HCT116 (cell line): ENCODE measurements at places on chromosomes 3 and 15. TPM values are rescaled to one million over a fixed set of nuclear protein-coding genes. Genes with fewer than 3 reads are reported as not detected.

DNA sequence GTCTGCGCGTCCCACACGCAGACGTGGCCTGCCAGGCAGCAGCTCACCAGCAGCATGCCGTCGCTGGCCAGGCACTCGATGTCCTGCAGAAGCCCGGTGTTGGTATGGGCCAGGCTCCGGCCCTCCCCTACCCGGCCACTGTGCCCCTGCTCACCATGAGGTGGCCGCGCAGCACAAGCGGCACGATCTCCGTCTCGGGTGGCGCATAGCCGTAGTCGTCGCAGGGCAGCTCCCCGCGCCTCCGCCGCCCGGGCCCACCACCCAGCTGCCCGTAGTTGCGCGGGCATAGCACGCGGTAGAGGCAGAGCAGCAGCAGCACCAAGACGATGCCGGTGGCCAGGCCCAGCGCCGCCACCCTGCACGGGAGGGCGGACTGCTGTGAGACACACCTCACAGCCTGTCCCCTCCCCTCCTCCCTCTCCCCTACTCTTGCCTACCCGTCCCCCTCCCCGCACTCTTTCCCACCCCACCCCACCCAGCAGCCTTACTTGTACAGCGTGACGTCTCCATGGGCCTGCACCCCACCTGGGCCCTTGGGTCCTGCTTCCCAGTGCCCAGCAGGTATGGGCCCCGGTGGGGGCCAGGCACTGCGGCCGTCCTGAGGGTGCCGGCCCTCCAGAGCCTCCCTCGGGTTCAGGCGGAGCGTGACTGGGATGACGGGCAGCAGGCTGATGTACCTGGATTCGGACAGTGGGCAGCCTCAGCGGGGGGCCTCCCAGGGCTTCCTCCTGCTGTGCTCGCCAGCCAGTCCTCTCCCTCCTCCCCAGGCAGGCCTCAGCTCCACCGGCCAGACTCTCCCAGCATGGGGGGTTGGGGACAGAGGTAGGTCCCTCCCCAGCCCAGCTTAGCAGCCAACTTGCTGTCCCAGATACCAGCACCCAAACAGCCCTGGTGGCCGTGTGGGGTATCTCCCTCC, 37.6 kb downstream of the PTPN23 start:
- no peak overlapping the region for H3K27ac ChIP-seq
- DNase-seq: no peak
- H3K27me3 ChIP-seq: no peaks in the 10 kb centered on the region
- H3K4me1 ChIP-seq: peaks cover 17% of the 10 kb centered on the region

- no peaks in the 10 kb centered on the region for H3K36me3 ChIP-seq
- H3K4me3 ChIP-seq: no peak overlapping the region
- no peaks in the 10 kb centered on the region for H3K4me1 ChIP-seq
Observed at GRCh38 chr15:25930931-25931330, 67.8 kb upstream of the ATP10A start.

GRCh38 chr15:69000091-69000490, 14.4 kb upstream of the NOX5 start:
- H3K27me3 ChIP-seq: no peaks in the 10 kb centered on the region
- H3K4me1 ChIP-seq: no peaks in the 10 kb centered on the region
- no peaks in the 10 kb centered on the region for H3K36me3 ChIP-seq
- H3K27ac ChIP-seq: no peak overlapping the region
- no peak overlapping the region for H3K4me3 ChIP-seq

- no peaks in the 10 kb centered on the region for H3K36me3 ChIP-seq
- no peaks in the 10 kb centered on the region for H3K27me3 ChIP-seq
- no peak overlapping the region for H3K27ac ChIP-seq
- no peak for DNase-seq
Observed at GRCh38 chr3:138394686-138395085, 39.7 kb upstream of the ESYT3 start.

DNA sequence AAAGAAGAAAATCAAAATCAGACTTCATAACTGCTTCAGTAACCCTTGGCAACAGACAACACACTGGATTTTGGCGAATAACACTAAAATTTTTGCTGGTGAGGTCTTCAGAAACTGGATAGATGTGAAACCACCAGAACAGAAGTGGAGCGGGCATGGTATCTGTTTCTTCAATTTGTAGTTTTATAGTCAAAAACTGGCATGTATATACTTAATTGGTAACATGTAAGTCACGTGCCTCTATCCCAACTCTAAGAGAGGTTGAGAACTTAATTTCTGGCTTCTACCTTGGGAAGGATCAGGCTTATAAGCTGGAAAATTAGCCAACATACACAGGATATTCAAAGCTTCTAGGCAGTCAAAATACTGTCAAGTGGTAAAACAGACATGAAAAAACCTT, 172.6 kb upstream of the CHL1 start:
- H3K27ac ChIP-seq: no peak overlapping the region
- H3K4me3 ChIP-seq: no peak overlapping the region
- no peak for DNase-seq
- no peaks in the 10 kb centered on the region for H3K27me3 ChIP-seq
- H3K36me3 ChIP-seq: no peaks in the 10 kb centered on the region
- no peaks in the 10 kb centered on the region for H3K4me1 ChIP-seq

GRCh38 chr15:46297766-46298165, 662.9 kb downstream of the SQOR start:
- H3K4me1 ChIP-seq: no peaks in the 10 kb centered on the region
- DNase-seq: no peak
- no peaks in the 10 kb centered on the region for H3K27me3 ChIP-seq
- no peaks in the 10 kb centered on the region for H3K36me3 ChIP-seq

GRCh38 chr3:117626577-117626976, 917.0 kb downstream of the TUSC7 start:
- no peaks in the 10 kb centered on the region for H3K36me3 ChIP-seq
- H3K27ac ChIP-seq: no peak overlapping the region
- H3K4me3 ChIP-seq: no peak overlapping the region
- no peaks in the 10 kb centered on the region for H3K4me1 ChIP-seq
- DNase-seq: no peak
- H3K27me3 ChIP-seq: no peaks in the 10 kb centered on the region

GRCh38 chr3:67450153-67450552, 204.3 kb downstream of the SUCLG2 start:
- H3K36me3 ChIP-seq: no peaks in the 10 kb centered on the region
- DNase-seq: no peak
- no peak overlapping the region for H3K27ac ChIP-seq
- no peak overlapping the region for H3K4me3 ChIP-seq

DNA sequence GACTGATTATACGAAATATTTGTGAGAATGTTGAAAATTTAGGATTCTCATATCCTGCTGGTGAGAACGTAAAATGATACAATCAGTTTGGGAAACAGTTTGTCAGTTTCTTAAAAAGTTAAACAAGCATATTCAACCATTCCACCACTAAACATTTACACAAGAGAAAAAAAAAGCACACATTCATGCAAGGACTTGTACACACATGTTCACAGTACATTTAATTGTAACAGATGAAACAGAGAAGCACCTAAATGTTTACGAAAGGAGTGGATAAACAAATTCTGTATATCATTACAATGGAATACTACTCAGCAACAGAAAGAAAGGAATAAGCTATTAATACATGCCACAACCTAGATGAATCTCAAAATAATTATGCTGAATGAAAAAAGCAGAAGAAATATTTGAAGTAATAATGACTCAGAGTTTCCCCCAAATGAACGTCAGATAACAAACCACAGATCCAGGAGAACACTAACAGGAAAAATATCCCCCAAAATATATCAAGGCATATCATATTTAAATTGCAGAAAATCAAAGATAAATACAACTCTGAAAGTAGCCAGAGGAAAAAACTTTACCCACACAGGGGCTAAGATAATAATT, 14.3 kb downstream of the ANKRD28 start:
- no peak overlapping the region for H3K4me3 ChIP-seq
- no peaks in the 10 kb centered on the region for H3K27me3 ChIP-seq
- no peak overlapping the region for H3K27ac ChIP-seq

- H3K27me3 ChIP-seq: no peaks in the 10 kb centered on the region
- DNase-seq: peak; percentile 89
- H3K4me3 ChIP-seq: peak within 1 kb of the TSS; percentile 33
- H3K27ac ChIP-seq: peak within 1 kb of the TSS; percentile 69
- H3K36me3 ChIP-seq: no peaks in the 10 kb centered on the region
Observed at GRCh38 chr3:160676547-160677303, at the start of gene ARL14. Gene ARL14, plus strand, starts transcription at chr3:160677160. Its CDS starts 187 bp downstream, at chr3:160677347.

DNA sequence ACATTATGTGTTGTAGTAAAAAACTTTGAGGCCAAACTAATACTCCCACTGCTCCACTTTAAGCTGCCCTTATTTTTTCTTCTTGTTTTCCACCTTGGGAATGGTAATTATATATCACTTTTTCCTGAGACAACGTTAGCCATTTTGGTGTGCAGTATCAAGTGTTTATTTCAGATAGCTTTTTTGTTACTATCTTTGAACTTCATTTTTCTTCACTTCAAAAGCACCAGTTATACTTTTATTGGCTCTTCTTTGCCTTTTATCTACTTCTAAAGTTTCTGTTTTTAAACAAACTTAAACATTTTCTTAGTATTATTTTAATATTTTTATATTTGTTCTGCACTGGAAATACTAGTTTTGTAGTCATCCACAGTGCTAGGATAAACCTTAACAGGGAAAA, 6.5 kb downstream of the TOPAZ1 start:
- no peak overlapping the region for H3K4me3 ChIP-seq
- no peaks in the 10 kb centered on the region for H3K36me3 ChIP-seq
- H3K27ac ChIP-seq: no peak overlapping the region
- no peak for DNase-seq

GRCh38 chr3:13934813-13935212, 54.9 kb upstream of the WNT7A start:
- no peak overlapping the region for H3K27ac ChIP-seq
- no peaks in the 10 kb centered on the region for H3K27me3 ChIP-seq
- no peaks in the 10 kb centered on the region for H3K36me3 ChIP-seq
- H3K4me1 ChIP-seq: no peaks in the 10 kb centered on the region
- no peak for DNase-seq

DNA sequence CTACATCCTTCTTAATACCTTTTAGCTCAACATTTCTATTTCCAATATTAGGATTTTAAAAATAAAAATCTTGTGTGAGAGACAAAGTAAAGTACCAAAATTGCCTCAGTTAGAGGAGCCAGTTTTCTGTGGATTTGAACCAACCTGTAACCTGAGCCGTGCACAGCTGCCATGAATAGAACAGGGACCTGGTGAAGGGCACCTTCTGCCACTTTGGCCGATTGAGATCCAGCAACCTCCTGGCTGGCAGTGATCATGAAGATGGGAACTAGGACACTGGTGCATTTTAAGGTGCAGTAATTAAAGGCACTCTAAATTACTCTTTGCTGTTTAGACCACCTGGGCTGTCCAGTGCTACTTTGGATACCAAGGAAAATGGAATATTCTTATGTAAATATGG, 34.3 kb upstream of the TRAK1 start:
- no peak for DNase-seq
- no peak overlapping the region for H3K4me3 ChIP-seq
- no peak overlapping the region for H3K27ac ChIP-seq
- H3K36me3 ChIP-seq: no peaks in the 10 kb centered on the region
- H3K27me3 ChIP-seq: no peaks in the 10 kb centered on the region
- peaks cover 25% of the 10 kb centered on the region for H3K4me1 ChIP-seq

DNA sequence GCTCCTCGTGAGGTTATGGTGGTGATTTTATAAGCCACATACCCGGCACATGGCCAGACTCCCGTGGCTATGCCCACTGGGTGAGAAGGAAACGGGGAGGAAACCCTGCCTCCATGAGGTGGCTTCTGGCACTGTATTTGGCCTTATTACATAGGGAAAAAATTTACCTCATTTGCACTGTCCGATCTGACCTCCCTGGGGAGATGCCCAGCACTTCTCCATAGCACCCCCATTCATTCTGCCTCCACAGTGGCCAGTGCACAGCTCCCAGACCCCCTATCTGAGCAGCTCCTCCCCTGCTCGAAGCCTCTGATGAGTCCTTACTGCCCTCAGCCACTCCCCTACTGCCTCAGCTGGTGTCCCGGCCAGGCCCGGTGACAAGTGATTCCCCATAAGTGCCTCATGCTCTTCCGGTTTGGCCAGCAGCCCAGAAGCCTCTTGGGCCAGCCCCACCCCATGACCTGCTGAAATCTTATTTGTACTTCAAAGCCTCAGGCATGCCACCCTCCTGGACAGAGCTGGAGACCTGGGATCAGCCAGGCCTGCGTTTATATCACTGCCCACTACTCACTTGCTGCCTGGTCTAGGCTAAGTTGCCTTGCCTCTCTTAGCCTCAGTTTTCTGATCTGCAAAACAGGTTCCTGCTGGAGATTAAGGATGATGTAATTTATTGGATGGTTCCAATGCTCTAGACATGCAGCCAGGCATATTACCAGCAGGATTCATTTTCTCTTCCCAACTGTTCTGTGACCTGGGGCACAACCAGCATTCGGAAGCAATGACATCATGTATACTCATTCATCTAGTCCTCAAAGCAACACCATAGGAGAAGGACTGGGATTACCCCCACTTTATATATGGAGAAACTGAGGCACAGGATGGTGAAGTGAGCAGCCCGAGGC, 30.6 kb upstream of the SLC6A6 start:
- H3K36me3 ChIP-seq: no peaks in the 10 kb centered on the region
- H3K27me3 ChIP-seq: no peaks in the 10 kb centered on the region
- H3K4me3 ChIP-seq: 0 out of 2 replicates have a peak overlapping the region, but pooled peaks have one; percentile 17
- no peak overlapping the region; the same call in 1 of the 2 replicates for H3K27ac ChIP-seq

GRCh38 chr15:26298659-26299170, 435.6 kb upstream of the ATP10A start:
- H3K36me3 ChIP-seq: no peaks in the 10 kb centered on the region
- H3K4me3 ChIP-seq: no peak overlapping the region
- no peaks in the 10 kb centered on the region for H3K27me3 ChIP-seq
- DNase-seq: no peak

- DNase-seq: no peak
- no peaks in the 10 kb centered on the region for H3K4me1 ChIP-seq
- H3K27me3 ChIP-seq: no peaks in the 10 kb centered on the region
Observed at GRCh38 chr3:188431553-188431952, 277.6 kb downstream of the LPP start.

GRCh38 chr3:98962189-98962930, 60.9 kb upstream of the DCBLD2 start:
- peak overlapping the region; percentile 97 for H3K27ac ChIP-seq
- no peaks in the 10 kb centered on the region for H3K27me3 ChIP-seq

- no peaks in the 10 kb centered on the region for H3K27me3 ChIP-seq
- H3K4me1 ChIP-seq: peaks cover 64% of the 10 kb centered on the region
- DNase-seq: no peak
- no peaks in the 10 kb centered on the region for H3K36me3 ChIP-seq
Observed at GRCh38 chr3:187743195-187744141, 1.8 kb downstream of the BCL6 start.

FSD2 gene
- not detected for total RNA-seq

ROPN1 gene
- not detected for total RNA-seq

C2CD4A gene
- total RNA-seq: not detected

KBTBD12 gene
- not detected for total RNA-seq

SAMD7 gene
- not detected for total RNA-seq

SPTSSB gene
- 2.9 TPM for total RNA-seq

ARNT2 gene
- total RNA-seq: 3.0 TPM

GORASP1 gene
- 38.8 TPM for total RNA-seq

UTS2B gene
- 0.59 TPM for total RNA-seq

ROBO2 gene
- not detected for total RNA-seq

KIF23 gene
- total RNA-seq: 83.7 TPM
